ENCODE measurements at places on chromosomes 1 and 21.

GRCh38 chr21:33394260-33394659 is 9.0 kb upstream of the IFNGR2 start:
- DNase-seq: no peak

- no peak for DNase-seq
Measured at GRCh38 chr1:11806307-11806936, 431 bp downstream of the CLCN6 start.

DNA sequence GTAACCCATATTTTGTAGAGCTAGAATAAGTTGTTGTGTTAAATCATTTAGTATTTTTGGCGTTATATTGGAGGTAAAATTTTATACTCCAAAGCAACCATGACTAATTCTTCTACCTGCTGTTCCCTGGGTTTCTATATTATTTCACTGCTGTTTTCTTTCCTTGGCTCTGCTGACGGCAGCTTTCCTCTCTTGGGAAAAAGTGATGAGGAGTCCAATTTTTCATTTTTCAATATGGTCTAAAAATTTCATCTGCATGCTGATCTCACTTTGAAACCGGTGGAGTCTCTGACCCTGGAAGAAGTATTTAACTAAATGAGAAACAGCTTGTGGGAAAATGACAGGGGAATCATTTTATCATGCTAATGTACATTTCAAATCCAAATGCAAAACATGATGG is 110.2 kb downstream of the IFI44 start:
- no peak for DNase-seq

GRCh38 chr1:21051177-21051825 is 125.4 kb downstream of the EIF4G3 start:
- no peak for DNase-seq

GRCh38 chr1:62361431-62361830 is 42.2 kb upstream of the KANK4 start:
- no peak for DNase-seq

- no peak for DNase-seq
Measured at GRCh38 chr1:226633541-226634165, 85.1 kb downstream of the STUM start.

DNA sequence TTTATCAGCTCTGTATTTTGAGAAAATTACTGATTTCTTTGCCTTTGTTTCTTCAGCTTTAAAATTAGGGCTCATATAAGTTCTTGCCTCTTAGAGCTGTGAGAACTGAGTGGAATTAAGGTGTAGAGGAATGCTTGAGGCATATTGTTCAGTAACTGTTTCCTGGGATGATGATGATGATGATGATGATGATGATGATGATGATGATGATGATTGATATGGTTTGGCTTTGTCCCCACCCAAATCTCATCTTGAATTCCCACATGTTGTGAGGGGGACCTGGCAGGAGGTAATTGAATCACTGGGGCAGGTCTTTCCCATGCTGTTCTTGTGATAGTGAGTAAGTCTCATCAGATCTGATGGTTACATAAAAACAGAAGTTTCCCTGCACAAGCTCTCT is 118.7 kb downstream of the CHRM3 start:
- DNase-seq: no peak

DNA sequence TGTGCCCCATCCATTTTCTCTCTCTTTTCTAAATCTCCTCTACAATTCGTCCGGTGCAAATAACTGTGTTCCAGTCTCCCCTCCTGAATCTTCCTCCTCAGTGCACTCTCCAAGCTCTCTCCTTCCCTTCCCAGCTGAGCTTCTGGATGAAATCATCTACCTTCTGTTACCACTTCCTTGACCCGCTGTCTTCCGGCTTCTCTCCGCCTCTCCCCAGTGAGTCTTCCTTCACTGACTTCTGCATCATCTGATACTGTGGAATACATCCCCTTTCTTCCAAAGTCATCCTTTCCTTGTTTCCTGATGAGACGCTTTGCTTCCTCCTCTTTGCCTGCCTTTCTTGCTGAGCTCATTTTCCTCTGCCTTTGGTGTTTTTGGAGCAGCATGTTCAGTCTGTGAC is 96.9 kb downstream of the MAB21L3 start:
- no peak for DNase-seq

DNA sequence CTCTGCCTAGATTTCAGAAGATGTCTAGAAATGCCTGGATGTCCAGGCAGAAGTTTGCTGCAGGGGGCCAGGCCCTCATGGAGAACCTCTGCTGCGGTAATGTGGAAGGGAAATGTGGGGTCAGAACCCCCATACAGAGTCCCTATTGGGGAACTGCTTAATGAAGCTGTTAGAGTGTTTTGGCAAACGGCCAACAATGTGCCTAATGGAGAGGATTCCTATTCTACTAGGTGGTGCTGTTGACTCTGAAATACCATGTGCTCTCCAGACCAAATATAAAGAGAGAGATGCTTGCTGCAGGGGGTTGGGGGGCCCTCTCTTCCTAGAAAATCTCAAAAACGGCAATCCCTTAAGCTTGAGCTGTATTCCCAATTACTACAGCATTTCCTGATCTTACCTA is 57.1 kb upstream of the DR1 start:
- DNase-seq: no peak

DNA sequence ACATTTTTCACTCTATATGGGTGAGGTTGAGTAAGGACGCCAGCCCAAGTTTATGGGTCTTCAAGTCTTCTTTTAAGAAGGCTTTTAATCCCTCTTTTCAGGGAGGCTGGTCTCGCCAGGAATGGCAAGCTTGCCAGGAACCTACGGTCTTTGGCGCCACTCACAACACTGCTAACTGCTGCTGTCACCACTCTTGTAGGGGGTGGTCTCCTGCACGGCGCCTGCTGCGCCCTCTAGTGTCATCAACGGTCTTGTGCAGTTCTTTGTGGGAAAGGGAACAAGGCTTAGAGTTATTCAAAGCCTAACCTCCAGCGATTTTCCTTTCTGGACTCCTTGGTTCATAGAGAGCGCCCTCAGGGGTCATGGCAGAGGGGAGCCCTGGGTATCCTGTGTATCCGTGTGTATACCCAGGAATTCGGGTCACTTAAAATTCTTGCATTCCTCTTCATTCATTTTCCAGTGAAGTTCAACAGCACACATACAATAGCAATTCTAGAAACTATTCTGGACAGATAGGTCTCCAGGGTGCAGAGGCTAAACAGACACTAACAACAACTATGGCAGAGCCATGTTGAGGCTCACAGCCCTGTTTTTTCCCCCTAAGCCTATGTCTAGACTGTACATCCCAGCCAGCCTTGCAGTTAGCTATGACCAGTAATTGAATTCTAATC is 392.8 kb upstream of the CAMK1G start:
- no peak for DNase-seq

GRCh38 chr1:182213163-182213562 is 151.7 kb upstream of the ZNF648 start:
- no peak for DNase-seq

- no peak for DNase-seq
Measured at GRCh38 chr21:42395905-42396651, at the start of gene TMPRSS3. Gene TMPRSS3 (minus strand): TSS chr21:42396052. CDS start chr21:42395417, 635 bp downstream.

- no peak for DNase-seq
Measured at GRCh38 chr1:92851729-92852128, 19.9 kb downstream of the RPL5 start.

DNA sequence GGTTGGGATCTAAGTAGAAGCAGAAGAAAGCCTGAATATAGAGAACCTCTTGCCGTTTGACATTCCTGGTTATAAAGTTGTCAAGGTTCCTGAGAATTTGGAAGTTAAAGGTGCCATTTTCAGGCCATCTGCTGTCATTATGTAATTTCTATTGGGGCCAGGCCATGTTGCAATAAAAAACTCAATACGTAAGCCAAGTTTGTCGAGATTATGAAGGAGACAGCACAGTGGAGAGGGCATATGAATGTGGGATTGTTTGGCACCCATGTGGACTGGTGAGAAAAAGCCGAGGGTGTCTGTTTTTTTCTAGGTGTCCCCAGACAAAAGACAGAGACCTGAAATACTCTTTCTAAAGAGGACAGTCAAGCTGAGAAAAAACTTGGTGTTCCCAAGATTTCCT is 18.8 kb upstream of the HSD3B1 start:
- no peak for DNase-seq

- no peak for DNase-seq
Measured at GRCh38 chr1:12618661-12618964, 603 bp upstream of the DHRS3 start.

- no peak for DNase-seq
Measured at GRCh38 chr1:15259622-15260007, 12.6 kb downstream of the FHAD1 start.

- DNase-seq: no peak
Measured at GRCh38 chr1:198174297-198174696, 17.5 kb downstream of the NEK7 start.

- peak; percentile 4 for DNase-seq
Measured at GRCh38 chr1:109980324-109981003, 4.1 kb upstream of the AHCYL1 start.

- no peak for DNase-seq
Measured at GRCh38 chr1:117275055-117275454, 64.3 kb upstream of the VTCN1 start.

GRCh38 chr1:47709019-47709871 is 271.4 kb downstream of the FOXD2 start:
- DNase-seq: no peak

GRCh38 chr1:220990427-220991339 is 111.4 kb downstream of the HLX start:
- no peak for DNase-seq

DNA sequence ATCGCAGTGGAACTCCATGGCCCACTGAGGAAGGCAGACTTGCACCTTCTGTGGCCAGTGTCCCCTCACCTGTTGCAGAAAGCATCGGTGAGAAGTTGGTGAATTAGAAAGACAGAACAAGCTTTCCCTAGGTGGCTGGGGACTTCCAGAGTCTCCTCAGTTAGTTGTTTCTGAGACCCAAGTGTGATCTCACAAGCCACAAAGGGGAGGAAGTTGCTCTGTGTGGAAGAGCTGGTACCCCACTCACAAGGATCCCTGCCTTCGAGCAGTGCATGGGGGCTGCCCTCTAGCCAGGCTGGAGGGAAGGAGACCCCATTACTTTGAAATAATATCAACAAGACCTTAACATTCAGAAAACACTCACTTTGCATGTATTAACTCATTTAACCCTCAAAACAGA is 2.1 kb downstream of the PRELP start:
- no peak for DNase-seq

GRCh38 chr1:1275836-1276235 is 2.2 kb upstream of the UBE2J2 start:
- DNase-seq: no peak

GRCh38 chr1:160724465-160725242 is 13.0 kb upstream of the CD48 start:
- DNase-seq: no peak

DNA sequence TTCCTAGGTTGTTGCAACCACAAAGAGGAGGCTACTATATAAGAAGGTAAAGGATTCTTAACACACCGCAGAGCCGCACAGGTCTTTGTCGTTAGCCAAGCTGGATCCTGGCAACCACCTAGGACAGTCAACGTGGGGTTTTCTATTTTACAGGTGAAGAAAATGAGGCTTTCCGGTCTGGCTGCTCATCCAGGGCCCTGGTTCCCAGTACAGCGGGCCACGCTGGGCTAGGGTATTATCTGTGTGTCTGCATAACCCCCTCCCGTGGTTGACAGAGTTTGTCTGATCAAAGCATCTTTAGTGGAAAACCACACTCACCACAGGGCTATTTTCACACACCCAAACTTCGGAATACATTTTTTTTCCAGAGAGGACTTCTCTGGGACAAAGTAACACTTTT is 39.0 kb upstream of the PDE9A start:
- DNase-seq: no peak

DNA sequence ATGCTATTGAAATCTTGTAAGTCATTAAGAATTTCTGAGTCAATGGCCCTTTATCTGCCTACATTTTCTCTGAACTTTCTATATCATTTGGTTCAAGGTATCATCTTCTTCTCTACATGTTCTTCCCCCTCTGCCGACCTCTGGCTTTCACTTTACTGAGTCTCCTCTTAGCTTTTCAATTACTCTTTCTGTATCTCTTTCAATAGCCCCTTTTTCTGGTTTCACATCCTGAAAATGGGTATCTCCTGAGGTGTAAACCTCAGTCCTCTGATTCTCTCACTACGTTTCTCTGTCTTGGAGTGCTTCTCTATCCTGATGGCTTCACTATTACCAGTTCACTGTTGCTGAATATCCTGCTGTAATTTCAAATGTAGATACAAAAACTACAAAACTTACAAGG is 98.9 kb downstream of the LYST start:
- DNase-seq: no peak

DNA sequence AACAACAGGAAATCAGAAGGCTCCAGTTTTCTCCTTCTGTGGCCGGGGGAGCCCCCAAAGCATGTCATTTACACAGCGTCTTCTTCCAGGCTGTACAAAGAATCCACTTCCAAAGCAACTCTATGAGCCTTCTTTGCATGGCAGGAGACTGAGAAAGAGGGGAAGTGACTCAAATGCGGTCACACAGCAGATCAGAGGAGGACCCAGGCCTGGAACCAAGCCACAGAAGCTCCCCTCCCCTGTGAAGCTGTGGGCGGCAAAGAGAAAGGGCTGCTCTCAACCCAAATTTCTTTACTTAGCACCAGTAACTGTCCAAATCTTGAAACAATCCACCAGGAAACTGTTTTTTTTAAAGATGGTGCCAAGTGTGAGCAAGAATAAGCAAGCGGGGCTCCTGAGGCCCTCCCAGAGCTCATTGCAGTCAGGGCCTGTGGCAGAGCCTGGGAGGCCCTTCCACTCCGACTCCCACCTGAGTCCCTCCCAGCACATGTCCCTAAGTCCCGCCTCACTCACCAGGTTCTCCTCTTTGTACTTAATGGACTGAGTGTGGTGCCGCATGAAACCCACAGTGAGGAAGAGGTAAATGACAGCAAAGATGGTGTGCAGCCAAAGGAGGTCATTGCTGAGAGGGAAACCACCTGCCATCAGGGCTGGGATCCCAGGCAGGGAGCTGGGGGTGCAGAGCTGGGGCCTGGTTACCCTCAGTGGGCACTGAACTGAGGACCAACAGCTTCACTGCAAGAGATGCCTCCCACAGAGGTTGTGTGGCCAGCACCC is 15.9 kb downstream of the TMEM63A start:
- peak; percentile 61 for DNase-seq

- DNase-seq: no peak
Measured at GRCh38 chr1:66556161-66556611, 22.2 kb downstream of the SGIP1 start.

- no peak for DNase-seq
Measured at GRCh38 chr1:156741481-156741983, 644 bp upstream of the MRPL24 start.

DNA sequence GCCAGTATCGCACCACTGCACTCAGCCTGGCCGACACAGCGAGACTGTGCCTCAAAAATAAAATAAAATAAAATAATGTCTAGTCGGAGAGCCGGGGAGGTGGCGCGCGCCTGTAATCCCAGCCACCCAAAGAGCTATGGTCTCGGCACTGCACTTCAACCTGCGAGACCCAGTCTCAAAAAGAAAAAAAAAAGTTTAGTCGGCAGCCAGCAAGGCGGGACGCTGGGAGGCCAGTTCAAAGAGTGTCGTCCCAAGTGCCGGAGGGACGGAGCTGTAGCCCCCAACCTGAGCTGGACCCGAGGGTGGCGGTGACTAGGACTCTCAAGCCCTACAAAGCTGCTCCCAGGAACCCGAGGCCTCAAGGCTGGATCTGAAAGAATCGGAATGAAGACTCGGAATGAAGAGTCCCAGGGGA is 632 bp upstream of the FALEC start:
- no peak for DNase-seq
